CD14-positive monocyte (primary cell): ENCODE measurements at places on chromosomes 7 and 10. TPM values are rescaled to one million over a fixed set of nuclear protein-coding genes. Genes with fewer than 3 reads are reported as not detected.

- H3K4me1 ChIP-seq, result peaks cover 6% of the 10 kb centered on the region
- no peak overlapping the region for H3K27ac ChIP-seq
Observed at GRCh38 chr7:64883113-64883905, 19.8 kb upstream of the ZNF273 start.

DNA sequence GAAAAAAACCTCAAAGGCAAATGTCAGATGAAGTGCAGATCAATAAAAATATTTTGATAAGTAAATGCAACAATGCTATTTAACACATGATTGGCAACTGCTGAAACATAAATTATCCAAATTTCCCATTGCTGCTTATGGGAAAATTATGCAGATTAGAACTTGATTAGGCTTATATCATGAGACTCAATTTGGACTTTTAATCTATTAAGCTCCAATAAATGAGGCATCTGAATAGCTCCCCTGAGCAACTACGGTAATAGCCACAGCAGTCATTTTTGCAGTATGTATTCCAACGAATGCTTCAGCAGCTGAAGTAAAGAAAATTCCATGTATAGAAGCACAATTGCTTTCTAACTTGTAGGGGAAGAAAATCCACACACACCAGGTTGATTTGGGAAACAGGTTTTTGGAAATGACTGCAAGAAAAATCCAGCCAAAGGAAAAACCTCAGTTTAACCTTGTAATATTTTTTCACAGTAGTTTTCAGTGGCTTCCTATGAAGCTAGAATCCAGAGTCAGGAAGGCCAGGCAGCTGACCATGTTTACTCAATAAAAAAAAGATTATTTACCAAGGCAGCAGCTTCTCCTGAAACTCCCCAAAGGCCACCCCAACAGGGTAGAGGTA is 716.1 kb downstream of the KCNMA1 start:
- no peaks in the 10 kb centered on the region for H3K27me3 ChIP-seq
- no peak overlapping the region for H3K4me3 ChIP-seq
- DNase-seq, result no peak
- no peaks in the 10 kb centered on the region for H3K4me1 ChIP-seq

The PWWP2B gene
- polyA plus RNA-seq, result 6.9 and 10.7 TPM in 2 replicates

The GPR85 gene
- 0.12 TPM in 1 of 2 replicates, not detected in the other for polyA plus RNA-seq

DNA sequence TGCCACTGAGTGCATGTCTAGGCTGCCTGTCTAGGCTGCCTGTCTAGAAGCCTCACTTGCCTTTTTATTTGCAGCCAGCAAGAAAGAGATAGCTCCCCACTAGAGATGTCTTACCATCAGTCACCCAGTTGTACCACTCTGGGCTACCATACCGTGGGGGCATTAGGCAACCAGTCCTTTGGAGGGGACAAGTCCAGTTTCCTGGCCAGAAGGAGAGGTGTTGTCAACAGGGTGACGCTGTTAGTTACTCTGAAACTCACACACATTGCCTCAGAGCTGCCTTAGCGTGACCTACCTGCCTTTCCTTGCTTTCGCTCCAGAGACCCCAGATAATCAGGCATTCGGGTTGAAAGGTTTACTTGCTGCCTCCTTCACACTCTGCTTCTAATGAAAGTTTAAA is 155.4 kb downstream of the CELF2 start:
- H3K27ac ChIP-seq, result peak overlapping the region; percentile 91
- peaks cover 16% of the 10 kb centered on the region for H3K36me3 ChIP-seq
- no peaks in the 10 kb centered on the region for H3K27me3 ChIP-seq
- peak overlapping the region; percentile 96 for H3K4me3 ChIP-seq
- peaks cover 95% of the 10 kb centered on the region for H3K4me1 ChIP-seq

- no peak for DNase-seq
- no peaks in the 10 kb centered on the region for H3K4me1 ChIP-seq
- peaks cover 2% of the 10 kb centered on the region for H3K27me3 ChIP-seq
Observed at GRCh38 chr10:94097656-94098055, 103.9 kb downstream of the PLCE1 start.

DNA sequence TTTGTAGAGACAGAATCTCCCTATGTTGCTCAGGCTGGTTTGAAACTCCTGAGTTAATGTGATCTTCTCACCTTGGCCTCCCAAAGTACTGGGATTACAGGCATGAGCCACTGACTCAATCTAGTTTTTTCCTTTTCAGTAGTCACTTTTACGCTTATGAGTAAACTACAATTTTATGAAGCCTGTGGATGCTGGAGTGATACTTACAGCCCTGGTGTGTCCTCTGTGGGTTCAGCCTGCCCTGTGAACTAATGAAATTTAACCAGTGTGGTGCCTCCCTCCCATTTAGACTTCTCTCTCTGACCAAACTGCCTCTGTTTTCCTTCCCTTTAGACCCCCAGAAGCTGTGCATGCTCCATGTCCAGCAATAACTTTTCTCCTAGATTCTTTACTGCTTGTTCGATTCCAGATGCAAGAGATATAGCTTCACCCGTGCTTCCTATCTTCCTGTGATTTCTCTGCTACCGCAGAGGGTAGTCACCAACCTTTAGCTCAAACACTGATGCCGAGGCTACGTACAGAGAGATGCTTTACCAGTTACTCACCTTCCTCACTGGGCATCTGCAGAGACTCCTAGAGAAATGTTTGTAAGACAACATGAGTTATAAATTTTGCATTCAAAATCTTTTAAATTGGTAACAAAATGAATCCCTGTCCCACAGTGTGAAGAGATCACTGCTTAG is 90.8 kb downstream of the KIAA1217 start:
- H3K36me3 ChIP-seq, result no peaks in the 10 kb centered on the region
- DNase-seq, result no peak
- H3K27ac ChIP-seq, result no peak overlapping the region
- H3K4me3 ChIP-seq, result no peak overlapping the region

The AKR1C8 gene
- not detected in 2 replicates for polyA plus RNA-seq

- DNase-seq, result peak; percentile 23
- peaks cover 11% of the 10 kb centered on the region for H3K4me1 ChIP-seq
- peak overlapping the region; percentile 93 for H3K27ac ChIP-seq
- peaks cover 35% of the 10 kb centered on the region for H3K36me3 ChIP-seq
Observed at GRCh38 chr10:68721673-68722335, 765 bp downstream of the CCAR1 start.
